ENCODE measurements at places on chromosomes 1 and 21.
A peak's percentile ranks its signal among the peaks of the same experiment; 100 is the strongest.

DNA sequence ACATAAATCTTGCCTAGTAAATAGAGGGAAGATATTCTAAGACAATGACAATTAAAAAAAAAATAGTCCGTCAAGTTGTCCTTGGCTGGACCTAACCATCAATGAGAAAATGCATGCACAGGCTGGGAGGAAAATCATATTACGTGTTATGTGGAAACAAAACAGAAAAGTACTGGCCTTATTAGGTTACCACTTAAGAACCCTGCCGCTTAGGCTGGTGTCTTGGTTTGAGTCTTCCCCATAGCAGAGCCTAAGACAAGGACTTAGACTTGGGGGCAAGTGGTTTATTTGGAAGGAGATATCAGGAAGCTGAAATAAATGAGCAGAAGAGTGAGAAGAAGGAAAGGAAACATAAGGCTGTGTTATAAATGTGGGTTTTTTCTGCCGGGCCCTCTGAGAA is 186.4 kb downstream of the MRPL39 start:
- DNase-seq, result no peak

DNA sequence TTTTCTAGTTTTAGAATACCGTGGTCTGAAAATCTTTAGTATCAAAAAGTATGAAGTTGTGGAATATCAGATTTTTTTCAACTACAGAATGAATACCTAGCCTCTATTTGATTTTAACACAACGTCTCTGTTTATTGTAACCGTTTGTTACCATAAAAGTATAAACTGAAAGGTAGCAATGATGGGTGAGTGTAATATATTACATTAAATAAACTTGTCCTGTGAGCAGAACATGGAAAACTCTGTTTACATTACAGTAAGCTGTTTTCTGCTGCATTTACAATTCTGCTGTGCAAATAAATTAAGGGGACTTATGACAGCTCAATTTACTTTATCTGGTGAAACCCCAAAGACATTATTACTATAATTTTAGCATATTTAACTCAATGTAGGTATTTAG is 62.5 kb downstream of the CHRM3 start:
- no peak for DNase-seq

DNA sequence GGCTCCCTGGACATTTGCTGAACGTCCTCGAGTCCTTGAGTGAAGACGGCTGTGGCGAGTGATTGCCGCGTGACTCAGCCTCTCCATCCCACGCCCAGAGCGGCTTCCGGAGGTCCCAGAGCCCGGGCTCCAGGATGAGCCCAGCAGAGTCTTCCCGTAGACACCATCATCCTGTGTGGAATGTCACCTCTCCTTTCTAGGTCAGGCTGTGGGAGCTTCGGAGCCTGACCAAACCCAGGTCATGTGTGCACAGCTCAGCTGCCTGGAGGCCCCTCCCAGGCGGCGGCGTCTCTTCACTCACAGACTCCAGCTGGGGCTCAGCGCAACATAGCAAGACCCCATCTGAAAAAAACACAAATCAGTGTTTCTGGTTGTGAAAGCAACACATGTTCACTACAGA is 38.2 kb downstream of the PRKCZ start:
- DNase-seq, result peak; percentile 85

DNA sequence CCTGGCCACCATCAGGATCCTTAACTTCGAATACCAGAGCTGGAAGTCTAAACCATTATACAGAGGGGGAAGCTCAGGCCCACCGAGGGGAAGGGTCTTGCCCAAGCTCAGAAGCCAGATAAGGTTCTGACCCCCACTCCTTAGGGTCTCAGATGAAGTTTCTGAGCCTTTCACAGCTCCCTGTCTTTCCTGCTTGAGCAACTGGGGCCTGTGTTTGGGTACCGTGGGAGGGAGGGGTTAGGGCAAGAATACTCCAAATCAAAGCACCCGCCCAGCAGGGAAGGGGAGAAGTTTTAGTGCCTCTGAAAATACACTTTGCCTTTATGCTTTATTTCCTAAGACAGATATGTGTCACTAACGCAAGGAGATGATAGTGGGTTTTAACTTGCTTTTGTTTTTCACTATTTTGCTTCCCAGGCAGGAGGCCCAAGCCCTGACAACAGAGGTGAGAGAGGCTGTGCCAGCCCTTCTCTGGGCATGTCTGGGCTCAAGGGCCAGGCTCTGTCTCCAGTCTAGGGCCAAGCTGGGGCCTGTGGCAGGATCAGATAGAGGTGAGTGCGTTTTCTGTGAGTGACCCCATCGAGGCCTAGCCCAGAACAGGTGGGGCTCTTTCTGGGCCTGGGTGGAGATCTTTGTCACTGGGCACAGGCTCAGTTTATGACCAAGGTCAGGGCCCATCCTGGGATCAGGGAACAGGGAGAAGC is 20.5 kb upstream of the TENT5B start:
- no peak for DNase-seq

DNA sequence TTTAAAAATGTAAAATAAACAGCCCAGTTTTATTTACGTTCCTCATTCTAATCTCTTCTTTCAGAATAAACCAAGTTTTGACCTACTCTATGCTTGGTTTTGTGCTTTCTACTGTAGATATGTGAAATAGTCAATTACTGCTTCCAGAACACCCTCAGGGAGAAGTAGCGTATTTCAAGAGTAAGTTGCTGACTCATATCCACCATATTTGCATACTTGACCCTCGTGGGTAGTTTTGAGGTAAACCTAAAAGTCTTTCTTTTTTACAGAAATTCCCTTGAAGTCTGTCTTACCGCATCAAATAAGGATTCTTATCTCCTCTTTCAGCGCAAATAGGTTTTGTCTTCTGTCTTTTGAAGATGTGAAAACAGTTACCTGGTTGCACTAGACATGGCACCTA is 1.4 kb upstream of the OR2L3 start:
- DNase-seq, result no peak

- DNase-seq, result no peak
Measured at GRCh38 chr1:176826265-176826664, 338.2 kb downstream of the ASTN1 start.

GRCh38 chr1:55673416-55673815 is 458.3 kb upstream of the USP24 start:
- DNase-seq, result no peak

DNA sequence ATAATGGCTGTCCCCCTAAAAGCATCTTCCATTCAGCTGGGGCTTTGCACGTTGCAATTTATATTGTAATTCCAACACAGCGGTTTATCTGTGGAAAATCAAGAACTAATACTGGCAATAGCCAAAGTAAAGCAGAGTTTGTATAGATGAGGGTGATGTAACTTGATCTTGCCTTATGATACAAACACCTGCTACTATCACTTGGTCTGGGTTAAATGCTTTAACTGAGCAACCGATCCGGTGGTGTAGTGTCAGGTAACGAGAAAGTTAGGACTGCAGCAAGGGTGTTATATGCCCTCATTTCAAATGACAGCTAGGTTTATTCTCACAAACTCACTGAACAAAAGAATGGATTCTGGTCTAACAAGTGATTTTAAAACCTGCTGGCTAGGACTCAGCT is 47.3 kb upstream of the PLPPR4 start:
- DNase-seq, result no peak

DNA sequence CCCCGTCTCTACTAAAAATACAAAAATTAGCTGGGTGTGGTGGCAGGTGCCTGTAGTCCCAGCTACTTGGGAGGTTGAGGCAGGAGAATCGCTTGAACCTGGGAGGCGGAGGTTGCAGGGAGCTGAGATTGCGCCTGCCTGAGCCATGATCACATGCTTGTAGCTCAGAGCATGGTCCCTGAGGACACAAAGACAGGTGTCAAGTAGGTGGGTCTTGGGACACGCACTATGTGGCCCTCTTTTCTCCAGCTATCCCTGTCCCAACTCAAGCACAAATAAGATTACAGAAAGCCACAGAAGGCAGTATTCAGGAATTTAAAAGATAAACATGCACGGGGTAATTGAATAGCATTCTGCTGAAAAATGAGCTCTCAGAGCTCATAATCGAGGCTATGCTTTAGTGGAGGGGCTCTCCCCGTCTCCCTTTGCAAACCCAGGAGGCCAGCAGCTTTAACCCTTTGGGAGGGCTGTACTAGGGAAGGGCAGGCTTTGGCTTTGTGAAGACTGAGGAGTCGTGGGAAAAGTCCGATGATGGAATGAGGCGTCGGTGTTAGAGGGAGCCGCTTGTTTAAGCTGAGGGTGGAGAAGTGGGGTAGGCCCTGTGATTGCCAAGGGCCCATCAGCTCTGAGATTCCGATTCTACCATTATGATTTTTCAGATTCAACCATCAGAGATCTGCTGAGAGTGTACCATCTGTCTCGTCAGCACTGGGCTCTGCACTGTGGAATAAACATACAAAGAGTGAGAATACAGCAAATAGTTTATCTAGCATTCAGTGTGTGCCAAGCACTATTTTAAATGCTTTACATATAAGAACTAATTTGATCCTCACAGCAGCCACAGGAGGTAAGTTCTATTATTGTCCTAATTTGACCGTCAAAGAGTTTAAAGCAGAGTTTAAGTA is 59.7 kb upstream of the CD34 start:
- DNase-seq, result no peak

DNA sequence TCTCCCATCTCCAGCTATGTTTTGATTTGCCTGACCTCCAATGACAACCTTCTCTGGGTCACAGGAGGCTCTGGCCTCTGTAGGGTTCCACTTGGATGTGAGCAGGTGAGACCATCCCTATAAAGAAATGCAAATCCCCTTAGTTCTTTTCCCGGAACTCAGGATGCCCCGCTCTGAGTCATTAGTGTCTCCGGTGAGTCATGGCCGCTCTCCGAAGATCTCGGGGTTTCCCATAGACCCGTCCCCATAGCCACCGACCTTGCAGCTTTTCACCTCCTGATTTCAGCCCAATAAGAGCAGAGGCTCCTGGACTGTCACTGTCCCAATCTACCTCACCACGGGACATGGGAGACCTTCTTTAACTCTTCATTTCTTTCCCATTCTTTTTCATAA is 98.2 kb downstream of the PGBD5 start:
- DNase-seq, result peak; percentile 88

- no peak for DNase-seq
Measured at GRCh38 chr1:172395576-172395975, 24.9 kb upstream of the C1orf105 start.

DNA sequence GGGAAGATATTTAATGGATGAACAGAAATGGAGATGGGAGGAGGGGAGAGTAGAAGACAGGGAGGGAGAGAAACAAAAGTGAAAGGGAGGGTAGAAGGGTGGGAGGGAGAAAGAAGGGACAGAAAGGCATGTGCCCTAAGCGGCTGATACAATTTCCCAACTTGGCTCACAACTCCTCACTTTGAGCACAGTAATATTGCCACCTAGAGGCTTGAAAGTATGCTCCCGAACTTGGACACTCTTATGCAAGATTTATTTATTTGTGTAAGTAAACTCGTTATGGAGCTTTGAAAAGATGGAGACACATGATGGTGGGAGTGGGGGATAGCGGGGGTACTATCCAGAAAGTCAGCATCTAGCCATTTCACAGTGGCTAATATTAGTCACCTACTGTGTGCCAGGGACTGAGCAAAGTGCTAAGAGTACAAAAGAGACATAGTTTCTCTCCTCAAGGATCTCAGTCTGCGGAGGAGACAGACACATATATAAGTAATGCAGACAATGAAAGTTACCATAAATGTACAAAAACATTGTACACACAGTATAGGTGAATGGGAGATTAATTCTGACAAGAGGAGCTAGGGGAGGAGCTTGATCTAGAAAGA is 189.7 kb downstream of the SEC16B start:
- DNase-seq, result peak; percentile 29

- no peak for DNase-seq
Measured at GRCh38 chr1:236193184-236193583, 50.8 kb downstream of the GPR137B start.

- peak; percentile 49 for DNase-seq
Measured at GRCh38 chr1:203926025-203926540, 64.7 kb downstream of the SNRPE start.

DNA sequence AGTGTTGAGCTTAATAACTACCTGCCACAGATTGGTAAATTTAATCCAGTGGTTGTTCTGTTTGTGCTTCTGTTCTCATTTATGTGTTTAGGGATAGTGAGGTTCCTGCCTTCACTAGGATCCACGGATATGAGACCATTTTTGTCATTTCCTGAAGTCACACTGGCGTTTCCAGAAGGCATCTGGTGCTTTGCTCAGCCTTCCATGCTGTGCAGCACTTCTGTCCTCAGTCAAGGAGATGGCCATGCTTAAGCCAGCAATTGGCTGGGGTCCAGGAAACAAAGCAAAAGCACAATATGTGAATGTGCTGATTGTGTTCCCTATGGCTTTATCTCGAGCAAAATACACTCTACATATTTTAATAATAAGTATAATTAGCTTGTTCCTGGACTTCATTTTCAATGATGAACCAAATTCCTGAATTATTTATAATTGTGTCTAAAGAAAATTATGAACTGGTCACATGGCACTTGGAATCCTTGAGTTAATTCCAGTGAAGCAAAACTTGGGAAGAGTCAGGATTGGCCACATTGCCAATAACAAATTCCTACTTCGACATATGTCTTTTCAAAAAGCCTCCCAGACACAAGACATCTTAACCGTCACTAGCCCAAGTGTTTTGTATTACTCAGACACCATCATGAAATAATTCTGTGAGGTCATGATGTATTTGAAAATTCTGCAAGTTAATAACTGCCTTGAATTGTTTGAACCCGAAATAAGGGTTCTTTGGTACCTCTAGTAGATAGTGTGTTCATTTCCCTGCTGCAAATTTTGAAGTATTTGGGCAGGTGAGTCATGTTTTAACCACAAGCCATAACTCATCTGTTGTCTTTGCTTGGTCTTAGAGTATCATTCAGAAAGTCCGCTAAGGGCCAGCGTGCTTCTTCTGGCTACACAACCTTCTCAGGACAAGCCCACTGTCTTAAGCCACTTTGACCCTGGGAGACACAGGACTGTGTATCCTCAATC is 412.4 kb downstream of the DISC1 start:
- DNase-seq, result peak; percentile 74

DNA sequence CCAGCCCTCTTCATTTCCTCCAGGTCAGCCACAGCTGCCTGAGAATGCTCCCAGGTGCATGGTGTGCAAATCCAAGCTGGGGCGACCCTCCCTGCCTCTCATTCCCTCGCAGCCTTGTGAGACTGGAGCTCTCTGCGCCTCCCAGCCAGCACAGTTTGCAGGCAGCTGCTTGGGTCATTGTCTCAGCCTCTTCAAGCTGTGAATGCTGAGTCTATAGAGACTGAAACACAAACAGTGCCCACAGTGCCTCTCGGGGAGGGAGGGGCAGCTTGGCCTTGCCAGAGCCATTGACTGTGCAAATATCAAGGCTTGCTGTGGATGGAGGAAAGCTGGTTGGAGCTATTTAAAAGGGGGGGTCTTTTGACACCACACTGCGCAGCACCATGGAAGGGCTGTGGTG is 10.6 kb downstream of the PLXNA2 start:
- DNase-seq, result no peak
